ENCODE measurements at places on chromosomes 16 and 17.
A peak's percentile ranks its signal among the peaks of the same experiment; 100 is the strongest.

- no peak for DNase-seq
These were observed 529.0 kb downstream of the KCNJ18 start for GRCh38 chr17:22221344-22221743.

DNA sequence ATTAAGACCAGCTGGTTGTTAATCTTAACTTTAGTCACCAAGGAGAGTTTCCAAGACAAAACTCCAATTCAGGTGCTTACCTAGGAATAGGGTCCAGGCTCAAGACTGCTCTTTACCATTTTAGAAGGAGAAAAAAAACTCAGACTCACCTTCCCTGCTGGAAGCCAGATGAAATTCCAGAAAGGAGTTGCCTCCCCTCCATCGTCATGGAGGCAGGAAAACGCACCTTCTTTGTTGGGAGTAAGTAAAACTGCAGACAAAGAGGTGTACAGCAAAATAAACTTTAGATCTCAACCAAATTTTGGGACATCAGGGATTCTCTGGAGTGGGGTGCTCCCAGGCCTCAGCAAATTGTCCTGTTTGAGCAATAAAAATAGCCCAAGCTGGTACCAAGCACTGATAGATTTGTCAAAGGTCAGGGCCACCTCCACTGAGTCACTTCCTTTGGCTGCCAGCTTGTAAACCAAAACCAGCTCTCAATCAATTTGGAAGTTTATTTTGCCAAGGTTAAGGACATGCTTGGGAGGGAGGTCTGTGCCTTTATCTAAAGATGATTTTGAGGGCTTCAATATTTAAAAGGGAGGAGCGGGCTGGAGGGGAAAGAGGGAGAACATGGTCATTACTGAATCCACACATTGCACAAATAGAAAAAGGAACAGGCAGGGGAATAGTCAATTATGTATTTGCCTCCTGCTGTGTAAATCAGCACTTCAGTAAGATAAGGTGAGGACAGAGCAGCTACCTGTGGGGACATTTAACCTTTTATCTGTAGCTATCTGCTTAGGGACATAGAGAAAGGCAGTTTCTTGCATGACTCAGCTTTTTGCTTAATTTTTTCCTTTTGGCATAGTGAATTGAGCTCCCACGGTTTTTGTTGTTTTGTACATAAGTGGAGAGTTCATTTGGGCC lies 1.5 kb upstream of the ALDH3A2 start:
- no peak for DNase-seq

DNA sequence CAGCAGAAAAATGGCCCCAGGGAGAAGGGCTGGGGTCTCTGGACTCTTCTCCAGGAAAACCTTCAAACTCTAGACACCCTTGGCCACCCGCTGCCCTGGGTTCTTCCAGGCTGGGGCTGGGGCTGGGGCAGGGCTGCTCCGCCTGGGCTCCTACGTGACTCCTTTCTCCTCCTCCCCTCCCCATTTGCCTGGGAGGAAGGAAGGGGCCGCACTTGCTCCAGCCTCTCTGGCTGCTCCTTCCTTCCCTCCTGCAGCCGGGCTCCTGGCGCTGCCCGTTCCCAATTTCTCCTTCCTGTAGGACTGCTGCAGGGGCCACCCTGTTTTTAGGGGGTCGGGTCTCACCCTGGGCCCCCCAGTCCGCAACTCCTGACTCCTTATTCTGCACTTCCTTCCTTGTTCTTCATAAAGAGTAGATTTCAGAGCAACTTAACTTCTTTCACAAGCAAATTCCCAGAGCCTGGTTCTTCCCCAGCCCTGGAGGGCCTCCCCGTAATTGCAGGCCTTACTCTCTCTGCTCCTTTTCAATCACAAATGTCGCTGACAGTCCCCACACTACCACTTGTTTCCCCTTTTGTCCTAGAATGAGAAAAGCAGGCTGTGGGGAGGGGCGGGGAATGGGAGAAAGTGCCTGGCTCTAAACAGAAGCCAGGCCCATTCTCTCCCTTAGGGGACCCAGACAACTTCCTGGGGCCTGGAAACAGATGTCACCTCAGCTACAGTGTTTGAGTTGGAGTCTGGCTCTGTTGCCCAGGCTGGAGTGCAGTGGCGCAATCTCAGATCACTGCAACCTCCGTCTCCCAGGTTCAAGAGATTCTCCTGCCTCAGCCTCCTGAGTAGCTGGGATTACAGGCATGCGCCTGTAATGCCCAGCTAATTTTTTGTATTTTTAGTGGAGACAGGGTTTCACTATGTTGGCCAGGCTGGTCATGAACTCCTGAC lies 137.8 kb downstream of the ENGASE start:
- no peak for DNase-seq

GRCh38 chr16:79823639-79824038 lies 223.1 kb upstream of the MAF start:
- DNase-seq: no peak

GRCh38 chr17:77109764-77110359 lies 30.9 kb upstream of the SEC14L1 start:
- no peak for DNase-seq

- no peak for DNase-seq
These were observed 8.8 kb downstream of the CTRB1 start for GRCh38 chr16:75227361-75228142.

- DNase-seq: peak; percentile 14
These were observed 7.6 kb downstream of the EPX start for GRCh38 chr17:58200024-58200633.

- no peak for DNase-seq
These were observed 7.4 kb downstream of the ARRB2 start for GRCh38 chr17:4717791-4718190.

DNA sequence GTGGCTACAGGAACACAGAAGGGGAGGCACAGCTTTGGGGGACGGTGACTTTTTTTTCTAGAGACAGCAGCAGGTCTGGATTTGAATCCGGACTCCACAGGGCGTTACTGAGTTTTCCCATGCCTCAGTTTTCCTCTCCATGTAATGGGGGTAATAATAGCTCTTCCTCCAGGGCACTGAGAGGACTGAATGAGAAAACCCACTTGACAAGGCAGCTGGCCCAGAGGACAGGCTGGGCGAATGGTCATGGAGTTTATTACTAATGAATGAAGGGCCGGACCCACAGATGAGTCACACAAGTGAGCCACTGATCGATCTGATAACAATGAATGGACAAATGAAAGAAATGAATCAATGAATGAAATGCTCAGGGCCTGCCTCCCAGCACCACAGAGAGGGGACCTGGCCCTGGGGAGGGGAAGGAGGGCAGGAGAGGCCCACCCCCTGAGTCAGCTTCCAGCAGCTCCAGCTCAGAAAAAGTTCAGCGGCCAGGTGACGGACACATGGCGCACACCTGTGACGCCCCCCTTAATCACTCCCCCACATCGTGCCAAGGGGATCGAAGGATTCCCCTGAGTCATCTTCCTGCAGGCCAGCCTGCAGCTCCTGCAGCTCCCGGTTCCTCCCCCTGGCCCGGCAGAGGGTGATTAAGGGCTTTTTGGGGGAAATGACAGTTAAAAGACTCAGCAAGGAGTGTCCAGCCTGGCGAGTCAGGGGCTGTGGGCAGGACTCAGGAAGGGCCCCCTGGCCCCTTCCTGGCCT lies 54.3 kb downstream of the SOCS1 start:
- DNase-seq: peak; percentile 68

DNA sequence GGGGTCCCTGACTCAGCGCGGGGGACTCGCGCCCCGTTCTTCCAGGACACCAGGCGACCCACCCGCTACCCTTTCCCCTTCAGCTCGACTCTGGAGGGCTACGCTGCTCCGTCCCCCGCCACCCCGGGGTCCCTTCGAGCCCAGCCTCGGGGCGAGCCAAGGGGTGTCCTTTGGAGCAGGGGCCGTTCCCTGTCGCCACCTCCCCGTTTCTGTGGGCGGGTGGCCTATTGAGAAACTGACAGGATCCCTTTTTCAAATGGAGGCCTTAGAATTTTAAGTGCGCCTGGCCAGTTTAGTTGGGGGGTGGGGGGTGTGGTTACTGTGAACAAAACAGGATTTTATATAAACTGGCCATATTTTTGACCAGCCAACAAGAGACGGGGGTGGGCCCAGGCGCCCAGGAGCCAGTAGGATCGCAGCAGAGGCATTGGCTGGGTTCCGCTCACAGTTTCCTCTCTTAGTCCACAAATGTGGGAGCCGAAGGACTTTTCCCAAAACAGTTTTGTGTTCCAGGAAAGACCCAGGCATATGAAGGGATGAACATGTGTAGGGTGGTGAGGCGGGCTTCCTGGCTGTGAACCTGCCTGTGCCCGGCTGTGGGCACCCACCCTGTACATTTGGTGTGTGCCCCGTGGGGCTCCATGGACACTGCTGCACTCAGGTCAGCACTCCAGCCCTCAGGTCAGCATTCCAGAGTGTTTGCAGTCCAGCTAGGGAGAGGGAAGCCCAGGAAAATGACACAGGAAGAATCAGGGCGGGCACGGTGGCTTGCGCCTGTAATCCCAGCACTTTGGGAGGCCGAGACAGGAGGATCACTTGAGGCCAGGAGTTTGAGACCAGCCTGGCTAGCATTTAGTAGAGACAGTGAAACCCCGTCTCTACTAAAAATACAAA lies 722 bp upstream of the TIMP2 start:
- peak; percentile 90 for DNase-seq

DNA sequence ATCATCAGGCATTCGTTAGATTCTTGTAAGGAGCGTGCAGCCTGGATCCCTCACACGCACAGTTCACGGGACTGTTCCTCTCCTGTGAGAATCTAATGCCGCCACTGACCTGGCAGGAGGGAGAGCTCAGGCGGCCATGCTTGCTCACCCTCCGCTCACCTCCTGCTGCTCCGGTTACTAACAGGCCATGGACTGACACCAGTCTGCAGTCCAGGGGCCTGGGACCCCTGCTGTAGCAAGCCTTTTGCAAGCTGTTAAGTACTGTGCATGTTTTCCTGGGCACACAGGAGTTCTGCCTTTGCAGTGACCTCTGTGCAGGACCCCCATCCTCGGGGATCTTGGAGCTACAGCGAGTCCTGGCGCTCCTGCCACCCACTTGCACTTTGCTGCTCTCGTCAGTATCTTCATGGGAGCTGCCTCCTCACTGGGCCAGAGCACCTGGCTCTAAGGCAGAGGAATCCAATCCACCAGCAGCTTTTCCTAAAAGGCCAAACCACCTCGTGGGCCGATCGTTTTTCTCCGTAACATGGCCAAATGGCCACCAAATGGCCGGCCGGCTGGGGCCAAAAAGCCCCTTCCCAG lies 230.6 kb downstream of the FOXL1 start:
- DNase-seq: no peak

GRCh38 chr17:64354396-64354795 lies 36.3 kb downstream of the PECAM1 start:
- DNase-seq: no peak

DNA sequence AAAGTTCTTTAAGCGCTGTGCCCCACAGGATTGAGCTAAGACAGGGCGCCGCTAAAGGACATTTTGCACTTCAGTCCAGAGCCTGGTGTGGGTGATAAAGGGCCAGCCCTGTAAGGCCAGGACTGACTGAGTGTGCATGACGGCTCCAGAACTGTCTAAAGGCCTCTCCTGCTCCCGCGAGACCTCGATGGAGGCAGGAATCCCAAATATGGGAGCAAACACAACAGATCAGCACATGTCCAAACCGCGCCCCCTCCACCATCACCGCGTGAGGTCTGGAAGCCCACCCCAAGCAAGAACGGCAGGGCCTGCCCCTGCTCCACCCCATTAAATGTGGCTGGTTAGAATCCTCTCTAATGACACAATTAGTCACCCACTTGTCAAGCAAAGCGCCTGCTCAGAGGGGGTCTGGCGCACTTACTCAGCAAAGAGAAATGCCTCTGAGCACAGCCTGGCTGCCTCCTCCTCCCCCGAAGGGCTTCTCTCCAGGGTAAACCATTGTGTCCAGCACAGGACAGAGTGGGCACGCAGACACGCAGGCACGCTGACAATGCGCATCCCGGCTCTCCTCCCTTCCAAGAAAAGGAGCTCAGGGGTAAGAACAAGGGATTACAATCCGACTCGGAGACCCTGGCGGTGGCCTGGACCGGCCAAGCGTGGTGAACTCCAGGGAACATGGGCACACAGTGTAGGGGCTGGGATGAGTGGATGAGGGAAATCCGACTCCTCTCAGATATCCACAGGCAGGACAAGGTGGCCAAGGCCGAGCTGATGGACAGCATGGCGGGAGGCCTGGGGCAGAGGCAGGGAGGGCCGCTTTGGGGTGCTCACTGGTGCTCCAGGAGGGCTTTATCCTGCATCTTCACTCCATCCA lies 1.5 kb downstream of the MXRA7 start:
- peak; percentile 97 for DNase-seq

GRCh38 chr17:57567251-57567650 lies 177.8 kb downstream of the CCDC182 start:
- DNase-seq: no peak

- DNase-seq: peak; percentile 31
These were observed 114.6 kb upstream of the MED13 start for GRCh38 chr17:62179525-62180161.

DNA sequence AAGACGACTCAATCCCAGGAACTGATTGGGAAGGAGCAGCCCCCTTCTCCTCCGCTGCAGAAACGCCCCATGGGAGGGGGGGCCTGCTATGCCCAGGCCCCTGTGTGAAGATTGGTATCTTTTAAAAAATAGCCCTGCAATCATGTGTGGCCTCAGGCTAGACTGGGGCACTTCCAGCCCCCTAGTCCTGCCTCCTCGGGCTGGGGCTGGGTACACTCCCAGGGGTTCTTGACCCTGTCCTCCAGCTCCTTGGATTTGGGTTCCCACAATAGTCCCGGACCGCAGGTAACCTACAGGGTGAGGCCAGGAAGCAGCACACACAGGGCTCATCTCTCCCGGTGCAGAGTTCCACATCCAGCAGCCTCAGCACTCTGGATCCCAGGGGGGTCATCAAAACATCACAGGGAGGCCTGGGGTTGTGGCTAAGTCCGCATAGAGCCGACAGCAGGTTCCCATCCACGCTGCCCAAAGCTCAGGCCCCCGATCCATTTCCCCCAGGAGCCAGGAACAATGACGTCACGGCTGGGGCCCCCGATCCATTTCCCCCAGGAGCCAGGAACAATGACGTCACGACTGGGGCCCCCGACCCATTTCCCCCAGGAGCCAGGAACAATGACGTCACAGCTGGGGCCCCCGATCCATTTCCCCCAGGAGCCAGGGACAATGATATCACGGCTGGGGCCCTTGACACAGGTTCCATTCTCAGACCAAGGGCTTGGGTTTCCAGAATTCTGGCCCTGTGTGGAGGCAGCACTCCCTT lies 202.4 kb downstream of the IRF8 start:
- DNase-seq: no peak

GRCh38 chr17:44906763-44907728 lies 7.8 kb upstream of the EFTUD2 start:
- peak; percentile 12 for DNase-seq

GRCh38 chr17:77118251-77118928 lies 22.4 kb upstream of the SEC14L1 start:
- no peak for DNase-seq

GRCh38 chr16:66275775-66276428 lies 90.6 kb upstream of the CDH5 start:
- DNase-seq: peak; percentile 63

DNA sequence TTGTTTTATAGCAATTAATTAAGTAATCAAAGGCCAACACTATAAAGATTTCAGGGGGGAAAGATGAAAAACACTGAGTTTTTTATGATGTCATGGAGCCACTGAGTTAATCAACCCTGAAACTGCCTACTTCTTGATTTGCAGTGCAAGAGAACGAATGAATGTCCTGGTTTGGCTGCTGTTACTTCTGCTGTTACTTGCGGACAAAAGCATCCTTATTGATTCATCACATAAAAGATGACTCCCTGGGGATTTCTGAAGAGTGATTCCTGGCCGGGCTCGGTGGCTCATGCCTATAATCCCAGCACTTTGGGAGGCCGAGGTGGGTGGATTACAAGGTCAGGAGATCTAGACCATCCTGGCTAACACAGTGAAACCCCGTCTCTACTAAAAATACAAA lies 10.9 kb upstream of the SPNS3 start:
- no peak for DNase-seq

- DNase-seq: peak; percentile 33
These were observed 29.1 kb upstream of the IRX6 start for GRCh38 chr16:55294931-55295342.

GRCh38 chr17:48753794-48754499 lies 25.4 kb upstream of the HOXB13 start:
- no peak for DNase-seq

All from stromal cell of bone marrow (primary cell).